ENCODE measurements at places on chromosomes 6 and 20. TPM values are rescaled to one million over a fixed set of nuclear protein-coding genes. Genes with fewer than 3 reads are reported as not detected.

GRCh38 chr6:122623279-122623678, 13.1 kb downstream of the PKIB start:
- peak; percentile 40 for DNase-seq

DNA sequence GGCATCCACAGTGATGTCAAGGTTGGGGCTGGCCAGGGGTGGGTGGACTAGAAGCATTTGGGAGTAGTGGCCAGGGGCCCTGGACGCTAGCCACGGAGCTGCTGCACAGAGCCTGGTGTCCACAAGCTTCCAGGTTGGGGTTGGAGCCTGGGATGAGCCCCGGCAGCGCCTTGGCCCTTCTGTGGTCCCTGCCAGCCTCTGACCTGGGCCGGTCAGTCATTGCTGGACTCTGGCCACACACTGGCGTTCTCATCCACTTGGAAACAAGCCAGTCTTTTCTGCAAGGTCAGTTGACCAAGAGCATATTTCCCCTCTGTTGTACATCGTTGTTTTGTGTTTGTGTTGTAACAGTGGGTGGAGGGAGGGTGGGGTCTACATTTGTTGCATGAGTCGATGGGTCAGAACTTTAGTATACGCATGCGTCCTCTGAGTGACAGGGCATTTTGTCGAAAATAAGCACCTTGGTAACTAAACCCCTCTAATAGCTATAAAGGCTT, 8.4 kb downstream of the PSMA7 start:
- DNase-seq = peak; percentile 62

- DNase-seq = peak; percentile 78
Observed at GRCh38 chr6:43070028-43070632, 6.0 kb upstream of the PTK7 start.

- DNase-seq = no peak
Observed at GRCh38 chr6:55972091-55972490, 96.7 kb upstream of the BMP5 start.

DNA sequence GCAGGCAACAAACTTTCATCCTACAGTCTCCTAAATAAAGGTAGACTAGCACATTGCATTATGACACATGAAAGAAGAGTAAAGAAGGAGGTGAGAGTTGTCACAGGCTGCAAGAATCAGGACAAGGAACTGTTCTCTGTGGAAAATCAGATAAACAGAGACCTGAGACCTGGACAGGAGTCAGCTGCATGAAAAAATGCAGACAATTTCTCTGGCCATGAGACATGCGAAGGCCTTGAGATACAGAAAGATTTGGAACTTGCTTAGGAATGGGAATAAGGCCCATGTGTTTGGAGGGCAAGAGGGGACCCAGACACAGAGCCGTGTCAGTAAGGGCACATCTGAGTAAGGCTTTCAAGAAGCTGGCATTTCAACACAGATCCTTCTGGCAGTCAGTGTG, 674.6 kb upstream of the AGPAT4 start:
- no peak for DNase-seq

GRCh38 chr20:62887152-62887859, 25.7 kb upstream of the TCFL5 start:
- peak; percentile 98 for DNase-seq

The ANKRD66 gene
- not detected for total RNA-seq

The TRIM10 gene
- total RNA-seq = not detected

The TPX2 gene
- total RNA-seq = 35.4 TPM

The ELOVL4 gene
- 9.1 TPM for total RNA-seq

Data from fibroblast of villous mesenchyme (primary cell).